ENCODE measurements at places on chromosomes 11 and 22. TPM values are rescaled to one million over a fixed set of nuclear protein-coding genes. Genes with fewer than 3 reads are reported as not detected.
A peak's percentile ranks its signal among the peaks of the same experiment; 100 is the strongest.

GRCh38 chr22:31583861-31584485, 78.0 kb downstream of the PISD start:
- DNase-seq: no peak

DNA sequence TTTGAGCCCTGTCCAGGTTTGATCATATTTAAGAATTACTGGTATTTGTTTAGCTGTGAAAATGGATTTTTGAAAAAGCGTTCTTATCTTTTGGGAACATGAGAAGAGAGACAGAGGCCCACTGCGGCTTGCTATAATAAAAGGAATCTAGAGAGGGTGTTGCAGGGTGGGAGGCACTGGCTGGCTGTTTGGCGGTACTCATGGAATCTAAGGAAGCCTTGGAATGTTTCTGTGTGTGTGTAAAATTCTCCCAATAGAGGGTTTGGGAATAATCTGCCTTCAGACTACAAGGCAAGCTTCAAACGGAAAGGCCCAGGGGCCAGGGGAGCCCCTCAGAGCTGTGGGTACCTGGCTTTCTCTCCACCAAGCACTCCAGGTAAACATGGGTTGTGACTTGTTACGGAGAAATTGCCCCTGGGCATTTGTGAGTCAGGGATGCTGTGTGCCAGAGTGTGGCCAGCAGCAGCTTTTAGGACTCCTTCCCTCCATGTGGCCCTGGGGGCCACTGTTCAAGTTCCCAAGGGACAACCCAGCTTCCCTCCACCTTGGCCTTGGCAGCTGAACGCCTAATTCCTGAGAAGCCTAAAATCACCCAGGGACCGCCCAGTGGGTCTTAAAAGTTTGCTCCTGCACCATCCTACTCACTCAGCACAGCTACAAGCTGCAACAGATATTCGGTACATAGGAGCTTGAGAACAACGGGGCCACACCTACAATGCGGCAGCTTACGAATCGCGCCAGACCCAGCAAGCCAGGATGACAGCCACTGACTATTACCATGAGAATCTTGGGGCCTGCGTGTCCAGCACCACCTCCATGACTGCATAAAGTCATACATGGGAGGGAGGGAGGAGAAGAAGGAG, 14.1 kb upstream of the SYT8 start:
- DNase-seq: no peak

- no peak for DNase-seq
These were observed 362.7 kb upstream of the CCDC90B start for GRCh38 chr11:83648610-83649527.

CABP4 gene
- 4.8 TPM for polyA plus RNA-seq

PKDREJ gene
- not detected for polyA plus RNA-seq

GRCh38 chr11:131408025-131408640, 37.7 kb downstream of the NTM start:
- DNase-seq: no peak

GRCh38 chr11:122367809-122368231, 251.8 kb upstream of the BLID start:
- DNase-seq: peak; percentile 74

- DNase-seq: no peak
These were observed 108.9 kb downstream of the MORC2 start for GRCh38 chr22:30859714-30860095.

- DNase-seq: no peak
These were observed 609 bp downstream of the MAPK11 start for GRCh38 chr22:50269573-50269969.

KCNQ1OT1 gene
- polyA plus RNA-seq: 0.02 TPM

DNA sequence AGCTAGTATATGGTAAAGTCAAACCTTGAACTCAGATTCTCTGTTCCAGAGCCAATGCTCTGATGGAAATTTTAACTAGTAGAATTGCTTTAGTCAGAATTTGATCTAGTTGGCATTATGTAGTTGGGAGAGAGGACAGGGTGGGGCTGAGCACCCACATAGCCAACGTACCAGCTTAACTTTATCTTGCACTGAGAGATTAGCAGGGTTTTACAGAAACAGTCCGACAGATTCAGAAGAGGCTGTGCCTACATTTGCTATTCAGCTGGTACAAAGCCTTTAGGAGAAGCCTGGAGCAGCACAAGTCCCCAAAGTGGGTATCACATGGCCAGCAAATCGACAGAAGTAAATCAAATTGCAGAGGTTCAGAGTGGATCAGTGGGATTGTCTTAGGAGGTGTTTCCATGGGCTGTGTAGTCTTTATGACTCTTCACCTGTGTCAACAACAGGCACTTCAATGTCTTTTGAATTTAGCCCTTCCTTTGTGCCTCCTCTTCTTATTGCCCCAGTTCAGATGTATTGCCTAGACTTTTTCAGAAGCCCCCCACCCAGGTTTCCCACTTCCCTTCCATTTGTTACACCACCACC, 7.3 kb upstream of the CSRP3 start:
- no peak for DNase-seq

DNA sequence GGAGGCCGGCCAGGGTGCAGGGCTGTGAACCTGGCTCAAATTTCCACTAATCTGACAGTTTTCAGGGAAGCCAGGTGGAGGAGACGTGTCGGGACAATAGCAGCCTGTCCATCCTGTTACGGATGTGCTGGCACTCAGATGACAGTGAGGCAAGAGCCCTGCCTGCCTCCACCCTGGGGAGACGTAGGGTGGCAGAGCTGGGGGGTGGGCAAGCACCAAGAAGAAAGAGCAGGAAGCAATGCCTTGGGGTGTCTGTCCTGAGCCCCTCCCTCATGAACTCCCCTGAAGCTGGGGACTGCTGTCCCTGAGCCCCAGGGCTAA, 10.0 kb upstream of the TRIM29 start:
- DNase-seq: no peak

GRCh38 chr22:40121461-40121860, 56.3 kb upstream of the TNRC6B start:
- DNase-seq: peak; percentile 89

DNA sequence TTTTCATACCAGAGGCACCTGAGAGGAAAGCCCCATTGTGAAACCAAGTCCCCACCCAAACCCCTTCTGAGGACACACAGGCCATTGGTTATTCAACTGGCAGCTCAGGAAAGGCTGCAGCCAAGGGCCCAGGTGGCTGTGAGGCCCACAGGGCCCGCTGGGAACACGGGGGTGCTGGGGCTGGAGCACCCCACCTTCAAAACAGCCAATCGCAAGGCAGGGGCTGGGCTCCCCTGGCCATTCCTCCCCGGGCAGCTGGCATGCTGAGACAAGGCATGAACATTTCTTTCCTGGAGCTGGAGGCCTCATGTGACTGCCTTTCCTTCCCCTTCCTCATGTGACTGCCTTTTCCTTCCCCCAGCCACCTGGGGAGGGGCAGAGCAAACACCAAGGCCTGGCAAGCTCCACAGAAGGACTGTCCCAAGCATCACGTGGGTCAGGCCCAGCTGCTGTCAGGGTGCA, 76.9 kb downstream of the PIWIL3 start:
- peak; percentile 25 for DNase-seq

DNA sequence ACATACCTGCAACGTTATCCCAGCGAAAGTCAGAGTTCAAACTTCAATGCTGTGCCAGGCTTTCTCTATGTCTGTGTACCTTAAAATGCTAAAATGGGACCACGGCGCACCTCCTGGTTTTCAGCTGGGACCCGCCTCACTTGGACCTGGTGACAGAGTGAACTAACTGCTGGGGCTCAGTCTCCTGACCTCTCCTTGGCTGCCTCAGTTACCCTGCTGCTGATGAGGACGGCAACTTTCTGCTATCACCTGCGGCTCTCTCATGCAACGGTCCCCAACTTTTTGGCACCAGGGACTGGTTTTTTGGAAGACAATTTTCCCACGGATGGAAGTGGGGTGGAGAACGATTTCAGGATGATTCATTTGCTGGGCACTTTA, 402.8 kb downstream of the BRD1 start:
- DNase-seq: no peak

DNA sequence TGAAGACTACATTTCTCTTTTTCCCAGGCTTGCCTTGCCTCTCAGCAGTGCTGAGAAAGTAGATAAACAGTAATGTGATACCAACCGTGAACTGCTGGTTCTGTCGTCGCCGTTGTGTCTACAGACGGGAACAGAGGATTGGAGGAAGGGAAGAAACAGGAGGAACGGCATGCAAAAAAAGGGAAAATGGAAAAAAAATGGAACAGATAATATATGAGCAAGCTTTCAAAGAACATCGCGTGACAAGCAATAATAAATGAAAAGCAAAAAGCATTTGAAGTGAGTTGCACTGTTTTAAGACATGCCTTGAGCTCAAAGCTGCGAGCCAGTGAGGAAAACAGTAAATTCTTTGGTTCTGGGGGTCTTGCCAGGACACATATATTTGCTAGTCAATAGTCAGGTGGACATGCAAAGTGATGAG, 305.9 kb downstream of the CADM1 start:
- DNase-seq: no peak

AQP11 gene
- 8.8 TPM for polyA plus RNA-seq

DNA sequence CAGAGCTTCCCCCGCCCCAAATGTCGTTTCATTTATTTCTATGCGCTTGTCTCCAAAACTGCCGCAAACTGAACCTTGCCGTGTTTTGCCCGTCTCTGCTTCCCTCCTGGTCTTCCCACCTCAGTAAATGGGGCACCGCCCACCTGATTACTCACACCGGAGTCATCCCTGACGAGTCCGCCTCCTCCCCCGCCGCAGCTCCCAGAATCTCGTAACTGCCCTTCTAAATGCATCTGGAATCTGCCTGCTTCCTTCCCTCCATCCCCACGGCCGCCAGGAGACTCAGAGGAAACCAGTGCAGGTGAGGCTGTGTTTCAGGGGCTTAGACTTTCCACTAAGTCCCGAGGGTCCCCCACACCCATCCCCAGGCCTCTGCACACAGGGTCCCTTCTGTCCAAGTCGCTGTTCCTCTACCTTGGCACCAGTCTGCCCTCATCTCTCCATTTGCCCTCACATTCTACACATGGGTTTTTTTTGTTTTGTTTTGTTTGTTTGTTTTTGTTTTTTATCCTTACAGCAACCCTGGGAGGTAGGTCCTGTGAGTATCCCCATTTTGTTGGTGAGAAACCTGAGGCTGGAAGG, 62.6 kb upstream of the PHF21B start:
- no peak for DNase-seq

DNA sequence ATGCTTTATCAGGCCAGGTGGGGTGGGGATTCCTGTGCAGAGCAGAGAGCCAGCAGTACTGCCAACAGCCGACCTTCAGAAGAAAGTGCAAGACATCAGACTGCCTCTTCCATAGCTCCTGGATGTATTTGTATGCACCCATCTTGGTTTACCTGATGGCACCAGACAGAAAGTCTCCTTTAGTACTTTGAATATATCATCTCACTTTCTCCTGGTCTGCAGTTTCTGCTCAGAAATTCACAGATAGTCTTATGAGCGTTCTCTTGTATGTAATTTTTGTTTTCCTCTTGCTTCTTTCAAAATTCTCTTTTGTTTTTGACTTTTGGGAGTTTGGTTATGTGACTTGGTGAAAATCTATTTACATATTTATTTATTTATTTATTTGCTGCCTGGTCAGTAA, 446.4 kb upstream of the CADM1 start:
- DNase-seq: no peak

DNA sequence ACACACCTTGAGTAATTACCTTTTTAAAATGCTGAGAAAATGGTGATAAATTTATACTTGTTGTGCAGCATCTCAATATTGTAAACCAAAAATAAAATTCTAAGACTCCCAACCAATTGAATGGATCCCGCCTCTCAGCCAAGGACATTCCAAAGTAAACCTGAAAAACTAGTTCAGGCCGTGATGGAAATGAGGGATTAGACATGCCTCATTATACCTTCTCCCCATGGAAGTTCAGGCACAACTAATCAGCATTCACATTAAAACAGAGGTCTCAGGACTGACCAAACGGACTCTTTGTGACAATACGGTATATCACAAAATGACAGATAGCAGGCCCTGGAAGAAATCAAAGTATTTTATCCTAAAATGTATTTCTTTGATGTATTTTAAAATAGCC, 907.4 kb upstream of the RAG2 start:
- DNase-seq: no peak

OPCML gene
- polyA plus RNA-seq: 5.5 TPM

DNA sequence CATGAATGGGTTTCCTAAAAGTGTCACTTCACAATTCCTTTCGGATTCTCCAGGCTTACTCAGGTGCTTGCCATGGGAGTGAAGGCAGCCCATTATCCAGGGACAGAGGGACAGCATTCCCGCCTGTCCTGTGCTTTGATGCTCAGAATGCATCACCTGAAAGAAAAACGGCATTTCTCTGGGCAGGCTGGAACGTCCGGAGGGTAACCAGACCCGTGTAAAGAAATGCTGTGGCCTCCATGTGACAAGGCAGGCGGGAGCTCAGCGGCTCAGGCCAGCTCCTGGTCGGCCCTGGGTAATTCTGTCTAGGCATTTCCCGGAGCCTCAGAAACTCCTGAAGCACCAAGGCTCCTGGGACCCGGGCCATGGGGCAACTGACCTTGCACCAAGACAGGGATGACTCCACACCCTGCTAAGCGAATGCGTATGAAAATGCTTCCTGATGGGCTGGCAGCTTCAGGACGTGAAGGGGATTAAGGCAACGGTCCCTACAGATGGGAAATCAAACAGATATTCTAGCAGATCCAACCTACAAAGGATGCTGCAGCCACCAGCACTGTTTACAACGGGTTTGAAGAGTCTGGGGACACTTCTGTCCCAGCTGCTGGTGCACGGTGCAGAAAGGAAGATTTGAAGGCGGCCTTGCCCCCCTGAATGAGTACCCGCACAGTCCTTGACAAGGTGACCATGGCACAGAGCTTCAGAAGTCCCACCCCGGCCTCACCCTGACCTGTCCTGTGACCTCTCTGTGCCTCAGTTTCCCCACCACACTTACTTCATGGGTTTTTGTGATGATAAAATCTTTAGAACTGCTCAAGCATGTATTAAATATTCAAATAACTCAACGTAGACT, 13.6 kb upstream of the FGF3 start:
- DNase-seq: no peak

DNA sequence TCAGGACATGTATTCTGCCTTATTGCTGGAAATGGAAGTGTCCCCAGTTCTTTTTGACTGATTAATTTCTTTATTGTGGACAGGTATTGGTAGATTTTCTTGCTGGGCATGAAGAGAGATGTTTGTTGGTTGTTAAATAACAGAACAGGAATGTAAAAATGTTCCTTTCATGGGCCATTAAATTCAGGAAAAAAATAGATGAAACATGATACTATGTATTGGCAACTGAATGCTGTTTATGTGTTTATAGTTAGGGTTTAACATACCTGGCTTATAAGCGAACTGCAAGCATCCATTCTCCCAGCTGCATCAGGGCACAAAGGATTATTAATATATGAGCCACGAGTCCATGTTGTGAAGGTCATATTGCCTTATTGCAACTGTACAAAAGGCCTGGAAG, 368.5 kb downstream of the NELL1 start:
- DNase-seq: no peak

DNA sequence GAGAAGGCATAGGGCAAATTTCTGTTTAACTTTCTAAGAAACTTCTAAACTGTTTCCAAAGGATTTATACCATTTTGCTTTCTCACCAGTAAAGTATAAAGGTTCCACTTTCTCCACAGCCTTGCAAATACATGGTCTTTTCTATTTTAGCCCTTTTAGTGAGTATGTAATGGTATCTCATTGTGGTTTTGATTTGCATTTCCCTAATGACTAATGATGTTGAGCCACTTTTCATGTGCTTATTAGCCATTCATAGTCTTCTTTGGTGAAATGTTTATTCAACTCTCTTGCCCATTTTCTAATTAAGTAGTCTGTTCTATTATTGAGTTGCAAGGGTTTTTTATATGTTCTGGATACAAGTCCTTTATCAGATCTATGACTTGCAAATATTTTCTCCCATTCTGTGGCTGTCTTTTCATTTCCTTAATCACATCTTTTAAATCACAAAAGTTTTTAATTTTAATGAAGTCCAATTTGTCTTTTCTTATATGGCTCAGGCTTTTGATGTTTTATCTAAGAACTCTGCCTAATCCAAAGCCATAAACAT, 83.8 kb upstream of the KCNQ1OT1 start:
- DNase-seq: no peak

- no peak for DNase-seq
These were observed 55.0 kb upstream of the GLYAT start for GRCh38 chr11:58786693-58787092.

Data from brain (organoid and tissue), 16 donors.